Stimulated activated CD4-positive, alpha-beta T cell treated with anti-CD3 and anti-CD28 coated beads, Interleukin-2, amount 100 ng/mL, for 24 hours (primary cell): ENCODE measurements at places on chromosomes 12 and 14.

DNA sequence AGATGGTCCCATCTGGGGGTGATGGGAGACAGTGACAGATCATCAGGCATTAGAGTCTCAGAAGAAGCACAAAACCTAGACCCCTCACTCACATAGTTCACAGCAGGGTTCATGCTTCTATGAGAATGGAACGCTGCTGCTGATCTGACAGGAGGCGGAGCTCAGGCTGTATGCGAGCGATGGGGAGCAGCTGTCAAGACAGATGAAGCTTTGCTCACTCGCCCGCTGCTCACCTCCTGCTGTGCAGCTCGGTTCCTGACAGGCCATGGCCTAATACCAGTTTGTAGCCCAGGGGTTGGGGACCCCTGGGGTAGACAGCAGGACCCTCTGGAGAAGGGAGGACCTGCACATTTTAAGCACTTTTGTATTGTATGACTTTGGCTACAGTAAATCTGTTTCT is 111.2 kb downstream of the LGMN start:
- DNase-seq: no peak

DNA sequence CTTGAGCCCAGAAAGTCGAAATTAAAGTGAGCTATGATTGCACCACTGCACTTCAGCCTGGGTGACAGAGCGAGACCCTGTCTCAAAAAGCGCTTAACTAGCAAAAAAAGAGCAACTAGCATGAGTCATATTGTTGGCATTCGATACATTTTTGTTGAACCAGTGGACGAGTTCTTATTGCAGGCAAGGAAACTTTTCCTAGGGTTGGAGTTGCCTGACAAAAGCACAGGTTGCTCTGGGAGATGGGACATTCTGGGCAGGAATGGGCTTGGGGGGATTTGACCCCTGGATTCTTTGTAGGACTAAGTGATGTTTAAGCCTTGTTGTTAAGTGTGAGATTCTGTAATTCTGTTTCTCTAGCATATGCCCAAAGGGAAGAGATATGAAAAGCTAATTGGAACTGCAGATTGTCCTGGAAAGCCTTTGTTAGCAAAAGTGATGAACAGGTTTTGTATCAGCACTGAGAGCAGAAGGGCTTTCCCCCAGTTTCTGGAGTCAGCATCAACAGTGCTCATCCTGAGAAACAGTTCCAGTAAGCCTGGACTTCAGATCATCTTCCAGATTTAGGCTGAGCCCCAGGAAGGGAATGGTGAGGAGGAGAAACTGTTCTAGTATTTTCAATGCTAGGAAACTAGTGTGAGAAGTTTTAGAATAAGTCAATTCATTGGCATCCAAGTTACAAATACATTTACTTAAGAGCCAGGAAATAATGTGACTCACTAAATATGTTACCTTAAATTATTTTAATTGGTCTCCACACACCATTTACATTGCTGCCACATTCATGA is 123.1 kb downstream of the SRGAP1 start:
- DNase-seq: no peak

DNA sequence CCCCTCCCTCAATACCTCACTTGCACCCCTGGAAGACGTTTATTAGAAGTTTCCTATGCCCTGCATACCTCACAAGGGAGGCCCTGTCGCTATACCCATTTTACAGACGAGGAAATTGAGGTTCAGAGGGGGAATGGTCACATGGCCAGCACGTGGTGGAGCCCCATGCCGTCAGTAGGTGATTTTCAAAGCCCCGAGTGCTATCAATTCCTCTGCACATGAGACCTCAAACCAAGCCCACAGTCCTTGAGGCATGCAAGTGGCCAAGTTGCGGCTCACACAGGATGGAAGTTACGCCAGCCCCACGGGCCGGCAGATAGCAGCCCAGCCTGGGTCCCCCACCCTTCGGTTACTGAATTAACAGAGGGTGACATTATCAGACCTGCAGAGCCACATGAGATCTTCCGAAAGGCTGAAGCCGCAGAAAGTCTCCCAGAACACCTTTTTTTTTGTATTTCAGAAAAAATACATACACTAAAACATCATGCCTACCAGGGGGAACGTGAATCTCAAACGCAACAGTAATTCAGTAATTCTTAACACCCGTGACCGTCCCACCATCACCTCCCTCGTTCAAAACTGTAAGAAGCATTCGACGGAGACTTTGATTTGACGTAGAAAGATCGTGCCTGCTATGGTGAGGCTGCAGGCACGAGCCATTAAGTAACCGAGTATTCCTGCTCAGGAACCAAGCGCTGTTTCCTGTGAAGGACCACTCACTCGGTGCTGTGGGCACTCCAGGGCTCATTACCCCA is 129.0 kb downstream of the RFLNA start:
- DNase-seq: no peak

DNA sequence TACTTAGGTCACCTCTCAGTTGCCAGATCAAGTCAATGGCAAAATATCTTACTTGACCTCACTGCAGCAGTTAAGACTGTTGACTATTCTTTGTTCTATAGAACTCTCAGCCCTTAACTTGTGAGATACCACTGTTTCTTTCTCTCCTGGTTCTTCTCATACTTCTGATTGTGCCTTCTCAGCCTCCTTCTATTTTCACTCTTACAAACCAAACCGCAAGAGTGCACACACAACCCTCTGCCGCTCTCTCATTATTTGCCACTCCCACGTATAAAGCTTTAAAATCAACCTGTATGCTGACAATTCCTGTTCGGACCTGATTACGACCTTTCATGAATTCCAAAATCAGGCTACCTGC is 4.5 kb downstream of the E2F7 start:
- no peak for DNase-seq

DNA sequence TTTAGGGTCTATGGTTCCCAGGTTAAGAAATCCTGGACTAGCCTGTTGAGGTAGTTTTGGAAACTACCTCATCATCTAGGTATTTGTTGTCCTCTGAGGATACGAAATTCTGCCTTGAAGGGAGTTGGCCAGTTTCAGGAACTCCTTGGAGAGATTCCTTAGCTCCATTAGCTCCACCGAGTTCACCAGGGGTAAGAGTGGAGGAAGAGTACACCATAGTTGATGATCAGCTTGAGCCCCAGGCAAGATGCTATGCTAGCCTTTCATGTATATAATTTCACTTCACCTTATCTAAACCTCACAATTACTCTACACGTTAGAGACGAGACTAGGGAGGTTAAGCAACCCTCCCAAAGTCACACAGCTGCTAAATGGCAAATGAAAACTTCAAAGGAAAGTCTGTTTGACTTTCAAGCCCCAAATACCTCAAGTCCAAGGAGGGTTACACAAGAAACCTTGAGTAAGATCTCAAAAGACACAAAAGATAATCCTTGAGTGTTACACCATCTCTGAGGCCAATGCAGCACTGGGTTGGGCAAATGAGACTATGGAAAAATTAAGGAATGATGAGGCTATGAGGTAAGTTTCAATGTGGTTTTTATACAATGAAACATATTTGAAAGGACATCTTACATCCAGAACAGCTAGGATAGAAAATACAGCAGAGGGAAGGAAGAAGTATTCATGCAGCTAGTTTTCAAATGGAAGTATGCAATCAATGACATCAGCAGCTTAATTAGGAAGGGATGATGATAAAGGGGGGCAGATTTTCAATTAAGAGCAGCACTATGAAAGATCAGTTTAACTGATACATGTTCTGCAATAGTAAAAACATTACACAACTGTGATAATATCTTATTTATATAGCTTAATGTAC is 97.2 kb upstream of the KRAS start:
- no peak for DNase-seq

GRCh38 chr14:52002542-52002941 is 13.2 kb downstream of the RTRAF start:
- DNase-seq: no peak

GRCh38 chr12:54358191-54358944 is 5.9 kb downstream of the GPR84 start:
- DNase-seq: peak; percentile 48

DNA sequence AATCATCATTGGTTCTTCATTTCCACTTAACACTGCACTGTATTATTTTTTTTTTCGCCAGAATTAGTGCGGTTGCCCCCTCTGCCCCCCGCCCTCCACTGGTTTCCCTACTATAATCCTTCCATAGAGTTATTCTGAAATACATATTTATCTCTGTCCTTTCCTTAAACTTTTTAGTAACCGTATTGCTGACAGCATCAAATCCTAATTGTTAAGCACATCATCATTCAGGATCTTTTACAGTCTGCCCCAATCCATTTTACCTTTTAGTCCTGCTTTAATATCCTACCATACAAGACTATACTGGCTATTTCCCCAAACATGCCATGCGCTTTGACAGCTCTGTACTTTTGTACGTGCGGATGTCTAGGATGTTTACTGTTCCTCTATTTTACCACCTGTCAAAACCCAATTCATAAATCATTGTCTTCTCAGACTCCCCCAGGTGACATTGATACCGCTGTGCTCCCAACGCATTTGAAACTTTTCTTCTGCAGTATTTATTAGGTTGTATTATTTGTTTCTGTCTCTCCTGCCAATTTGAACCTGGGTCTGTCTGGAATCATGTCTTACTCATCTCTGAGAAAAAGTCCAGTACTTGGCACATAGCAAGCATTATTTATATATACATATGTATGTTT is 1.0 kb downstream of the FGFR1OP2 start:
- no peak for DNase-seq

GRCh38 chr14:89750281-89750755 is 204.2 kb downstream of the EFCAB11 start:
- no peak for DNase-seq

GRCh38 chr12:32353540-32353939 is 45.8 kb upstream of the FGD4 start:
- DNase-seq: no peak

DNA sequence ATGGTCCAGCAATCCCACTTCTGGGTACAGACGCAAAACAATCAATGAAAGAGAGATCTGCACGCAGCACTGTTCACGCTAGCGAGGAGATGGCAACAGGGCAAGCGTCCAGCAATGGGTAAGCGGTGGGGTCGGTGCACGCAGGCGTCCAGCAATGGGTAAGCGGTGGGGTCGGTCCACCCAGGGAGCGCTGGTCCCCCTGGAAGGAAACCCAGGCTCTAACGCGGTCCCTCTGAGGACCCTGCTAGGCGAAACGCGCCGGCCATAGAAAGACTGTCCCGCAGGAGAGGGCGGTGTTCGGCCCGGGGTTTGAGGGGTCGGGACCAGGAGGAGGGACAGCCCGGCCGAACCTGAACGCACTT is 618 bp upstream of the PGAM5 start:
- DNase-seq: no peak

GRCh38 chr12:4648104-4648500 is 749 bp downstream of the AKAP3 start:
- no peak for DNase-seq

DNA sequence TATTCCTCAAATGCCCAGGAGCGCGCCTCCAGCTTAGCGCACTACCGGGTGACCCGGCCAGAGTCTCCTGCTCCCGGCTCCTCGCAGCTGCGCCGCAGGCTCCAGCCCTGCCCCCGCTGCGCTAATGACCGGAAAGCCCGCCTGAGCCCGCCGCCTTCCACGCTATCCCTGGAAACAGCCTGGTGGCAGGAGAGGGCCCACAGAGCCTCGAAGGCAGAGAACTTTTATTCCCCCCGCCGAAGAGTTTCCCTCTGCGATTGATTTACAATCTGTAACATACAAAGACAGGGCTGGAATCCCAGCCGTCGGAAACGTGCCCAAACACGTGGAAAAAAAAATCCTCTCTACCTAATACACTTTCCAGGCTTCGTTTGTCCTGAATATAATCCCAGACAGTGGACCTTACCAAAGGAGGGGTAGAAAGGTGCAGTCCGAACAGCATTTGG is 1.5 kb downstream of the COL2A1 start:
- DNase-seq: no peak

DNA sequence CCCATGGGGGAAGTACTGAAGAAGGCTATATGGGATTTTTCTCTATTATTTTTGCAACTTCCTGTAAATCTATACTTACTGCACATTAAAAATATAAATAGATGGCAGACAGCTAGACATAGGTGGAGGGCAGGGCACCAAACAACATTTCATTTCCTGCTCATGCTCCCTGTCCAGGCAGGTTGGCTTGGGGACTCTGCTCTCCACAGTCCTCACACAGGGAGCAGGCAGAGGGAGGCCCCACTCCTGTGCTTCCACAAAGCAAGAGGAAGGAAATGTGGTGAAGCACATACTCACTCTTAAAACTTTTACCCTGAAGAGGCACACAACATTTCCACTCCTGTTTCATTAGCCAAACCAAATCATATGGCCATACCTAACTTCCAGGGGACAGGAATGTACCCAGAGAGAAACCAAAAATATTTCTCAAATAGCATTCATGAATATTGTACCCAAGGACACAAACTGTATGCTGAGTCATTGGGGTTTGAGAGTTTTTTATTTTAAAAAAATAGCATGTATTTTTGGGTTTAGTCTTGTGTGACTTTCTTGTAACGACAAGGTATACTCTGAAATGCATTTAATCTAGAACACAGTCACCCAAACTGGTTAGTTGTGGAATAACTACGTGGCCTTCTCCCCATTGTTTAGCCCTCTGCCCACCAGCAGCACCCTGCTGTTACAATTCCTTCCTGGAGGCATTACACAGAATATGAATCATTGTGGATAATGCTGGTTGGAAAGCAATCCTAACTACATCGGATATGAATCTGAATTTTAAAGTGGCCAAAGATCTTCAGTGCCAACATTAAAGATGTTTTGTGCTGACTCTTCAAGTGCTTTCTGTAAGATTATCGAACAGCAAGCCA is 40.9 kb downstream of the RTN1 start:
- no peak for DNase-seq

- DNase-seq: no peak
Observed at GRCh38 chr14:50047274-50047676, 69.1 kb downstream of the VCPKMT start.

GRCh38 chr12:119593578-119594398 is at the start of gene TMEM233:
Gene TMEM233, plus strand, starts transcription at chr12:119593774. Its CDS starts 75 bp downstream, at chr12:119593849.
- DNase-seq: no peak

DNA sequence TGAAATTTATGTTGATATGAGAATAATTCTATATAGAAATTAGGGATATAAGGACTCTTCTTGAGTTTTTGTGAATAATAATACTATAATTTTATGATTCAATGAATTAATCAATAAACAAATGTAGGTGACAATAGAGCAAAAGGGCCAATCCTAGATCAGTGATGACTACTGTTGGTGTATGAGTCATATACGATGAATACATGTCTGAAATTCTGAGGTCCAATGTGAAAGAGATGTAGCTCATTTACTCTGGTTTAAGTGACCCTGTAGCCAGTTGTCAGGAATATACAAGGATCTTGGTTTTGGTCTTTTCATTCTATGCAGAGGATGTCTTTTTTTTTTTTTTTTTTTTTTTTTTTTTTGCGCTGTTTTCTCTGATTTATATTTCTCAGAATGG is 72.1 kb upstream of the RTL1 start:
- no peak for DNase-seq

DNA sequence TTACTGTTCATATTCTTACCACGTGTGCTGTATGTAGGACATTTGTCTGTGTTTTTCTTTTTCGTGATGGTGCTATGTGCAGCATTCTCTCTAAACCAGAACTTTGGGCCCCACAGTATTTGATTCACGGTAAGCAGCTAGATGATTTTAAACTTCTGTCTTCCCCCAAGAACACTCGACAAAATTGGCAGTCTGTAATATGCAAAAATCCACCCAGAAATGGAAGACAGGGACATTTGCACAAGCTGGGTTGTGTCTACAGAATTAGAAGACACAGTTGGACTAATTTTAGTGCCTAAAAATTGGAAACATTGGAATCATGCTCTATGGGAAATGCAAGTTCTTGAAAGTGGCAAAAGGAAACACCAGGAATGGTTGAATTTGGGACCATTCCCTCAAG is 24.1 kb upstream of the MED13L start:
- no peak for DNase-seq
